ENCODE measurements at places on chromosomes 6 and 20.

DNA sequence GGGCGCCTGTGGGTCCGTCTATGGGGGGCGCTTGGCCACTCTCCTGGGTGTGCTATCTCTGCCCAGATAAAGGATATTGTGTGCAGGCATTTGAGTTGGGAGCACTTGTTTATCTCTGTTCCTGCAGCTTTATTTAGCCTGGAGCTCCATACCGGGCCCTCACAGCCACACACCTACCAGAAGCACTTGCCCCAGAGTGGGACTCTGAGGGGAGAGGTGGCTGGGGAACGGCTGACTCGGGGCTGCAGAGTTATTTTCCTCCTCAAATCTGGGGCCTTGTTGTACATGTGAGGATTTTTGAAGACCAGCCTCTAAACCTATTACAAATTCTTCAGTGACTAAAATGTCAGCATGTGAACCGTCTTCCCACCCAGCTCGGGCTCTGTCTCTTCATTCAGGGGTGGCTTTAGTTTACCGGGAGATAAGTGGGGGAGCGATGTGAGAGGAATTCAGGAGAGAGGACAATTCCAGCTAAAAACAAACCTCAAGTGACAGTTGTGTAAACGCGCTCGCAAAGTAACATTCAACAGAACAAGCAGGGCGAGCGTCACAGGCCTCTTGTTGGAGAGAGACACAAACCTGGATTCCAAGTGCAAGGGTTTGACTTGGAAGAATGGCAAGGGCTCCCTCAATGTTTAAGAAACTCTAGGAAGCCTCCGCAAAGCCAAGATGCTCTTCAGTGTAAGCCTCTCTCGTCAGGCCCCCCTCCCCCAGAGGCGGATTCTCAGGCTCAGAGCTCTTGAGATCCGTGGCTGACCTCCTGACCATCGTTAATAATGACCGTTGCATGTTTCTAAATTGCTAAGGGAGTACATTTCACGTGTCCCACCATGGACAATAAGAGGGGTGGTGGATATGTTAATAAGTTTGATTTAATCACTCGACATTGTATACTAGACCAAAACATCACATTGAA, 548.9 kb downstream of the QKI start:
- DNase-seq = no peak

DNA sequence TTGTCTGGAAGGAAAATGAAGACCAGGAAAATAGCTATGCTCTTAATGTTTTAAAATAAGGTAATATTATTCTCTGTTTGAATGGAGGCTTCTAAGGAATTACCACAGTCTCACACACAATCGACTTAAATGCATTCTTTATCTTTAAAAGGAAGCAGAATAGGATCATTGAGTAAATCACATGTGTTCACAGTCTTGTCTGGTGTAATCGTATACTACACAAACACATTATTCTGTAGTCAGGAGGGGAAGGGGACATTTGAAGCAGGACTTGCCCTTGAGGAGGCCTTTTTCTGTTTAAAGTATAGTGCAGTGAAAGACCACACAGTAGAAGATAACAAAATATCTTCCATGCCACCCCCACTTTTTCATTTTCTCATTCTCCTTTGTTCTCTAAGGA, 20.6 kb upstream of the REV3L start:
- DNase-seq = no peak

DNA sequence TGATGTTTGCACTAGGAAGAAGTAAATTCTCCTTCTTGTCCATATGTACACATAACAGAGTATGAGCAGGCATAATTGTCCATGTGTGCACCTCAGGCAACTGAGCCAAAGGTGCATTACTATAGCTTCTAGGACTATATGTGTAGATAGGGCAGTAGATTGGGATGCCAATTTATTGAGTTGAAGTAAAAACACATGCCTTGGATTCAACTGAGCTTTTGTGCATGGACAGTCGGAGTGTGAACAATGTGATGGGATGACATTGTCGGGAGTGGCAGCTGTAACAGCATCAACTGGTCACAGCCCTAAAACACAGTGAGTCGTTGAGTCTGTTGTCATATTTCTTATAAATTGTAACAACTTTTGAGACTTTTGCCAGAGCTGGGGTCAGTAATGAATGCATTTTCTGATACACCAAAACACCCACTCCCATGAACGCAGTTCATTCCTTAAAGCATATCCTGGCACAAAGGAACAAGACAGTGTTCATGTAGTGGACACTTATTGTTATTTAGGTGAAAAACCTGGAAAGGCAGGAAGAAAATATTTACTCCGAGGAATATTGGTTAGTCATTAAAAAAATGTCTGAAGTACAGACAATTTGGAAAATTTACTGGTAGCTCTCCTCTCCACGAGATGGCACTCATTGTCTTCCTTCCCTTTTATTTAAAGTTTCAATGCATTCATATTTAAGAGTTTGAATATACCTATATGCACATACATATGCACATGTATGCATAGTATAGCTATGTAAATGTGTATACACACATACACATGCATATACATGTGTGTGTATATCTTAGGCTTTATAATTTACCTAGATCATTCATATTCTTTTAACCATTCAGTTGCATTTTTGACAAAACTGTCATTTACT, 302.0 kb upstream of the STXBP5 start:
- no peak for DNase-seq

DNA sequence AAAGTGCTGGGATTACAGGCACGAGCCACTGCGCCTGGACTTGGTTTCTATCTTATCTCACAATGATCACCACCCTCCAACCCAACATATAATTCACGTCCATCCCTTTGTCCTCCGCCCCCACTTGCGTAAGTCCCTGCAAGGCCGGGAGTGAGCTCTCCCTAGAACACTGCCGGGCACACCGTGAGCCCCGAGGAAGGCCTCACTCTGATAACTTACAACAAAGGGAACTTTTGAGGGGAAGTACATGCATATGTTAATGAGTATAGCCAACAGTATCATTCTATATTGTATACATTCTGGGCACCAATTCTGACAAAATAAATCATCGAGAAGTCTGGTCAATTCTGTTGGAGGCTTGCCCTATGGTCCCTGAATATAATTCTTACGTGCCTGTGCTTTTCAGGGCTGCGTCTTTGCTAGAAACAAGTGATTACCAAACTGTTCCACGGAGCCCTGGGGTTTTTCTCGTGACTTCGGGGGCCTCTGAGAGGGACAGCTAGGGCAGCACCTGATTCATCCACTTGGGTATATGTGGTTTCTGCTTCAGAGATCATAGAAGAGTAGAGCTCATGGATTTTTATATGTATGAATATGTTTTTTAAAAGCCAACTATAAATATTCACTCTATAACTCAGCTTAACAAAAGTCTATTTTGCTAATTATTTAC, 469.8 kb upstream of the AGPAT4 start:
- no peak for DNase-seq

- DNase-seq = no peak
These were observed 6.3 kb upstream of the RGL2 start for GRCh38 chr6:33305052-33305451.

- no peak for DNase-seq
These were observed 745.4 kb upstream of the ADGRB3 start for GRCh38 chr6:67889682-67889995.

DNA sequence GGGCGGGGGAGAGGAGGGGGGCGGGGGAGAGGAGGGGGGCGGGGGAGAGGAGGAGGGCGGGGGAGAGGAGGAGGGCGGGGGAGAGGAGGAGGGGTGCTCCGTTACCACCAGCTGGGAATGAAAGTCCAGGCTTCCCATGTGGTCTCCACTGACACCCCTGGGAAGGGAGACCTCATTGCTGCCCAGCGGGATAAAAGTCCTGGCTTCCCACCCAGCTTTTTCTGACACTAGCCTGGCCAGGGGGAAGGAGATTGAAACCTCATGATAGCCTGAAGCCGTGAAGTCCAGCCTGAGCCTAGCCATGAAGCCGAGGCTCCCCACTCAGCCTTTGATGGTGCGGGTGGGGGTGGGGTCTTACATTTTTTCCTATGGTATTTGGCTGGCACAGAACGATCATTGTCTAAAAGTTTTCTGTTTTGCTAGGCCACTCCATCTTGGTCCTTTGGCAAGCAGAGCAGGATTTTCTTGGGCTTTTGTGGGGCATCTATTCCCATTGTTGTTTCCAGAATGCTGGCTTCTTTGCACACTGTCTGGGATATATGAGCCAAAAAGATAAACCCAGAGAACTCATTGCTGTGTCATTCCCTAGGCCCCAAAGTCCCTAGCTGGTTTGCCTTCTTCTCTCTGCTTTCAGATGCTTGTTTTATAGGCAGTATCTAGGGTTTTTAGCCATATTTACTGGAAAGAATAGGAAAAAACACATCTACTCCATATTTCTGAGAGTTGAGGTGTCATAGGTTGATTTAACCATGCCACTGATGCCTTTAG, 67.9 kb upstream of the RNF24 start:
- DNase-seq = no peak

- DNase-seq = no peak
These were observed 79.2 kb downstream of the EPM2A start for GRCh38 chr6:145656128-145656527.

DNA sequence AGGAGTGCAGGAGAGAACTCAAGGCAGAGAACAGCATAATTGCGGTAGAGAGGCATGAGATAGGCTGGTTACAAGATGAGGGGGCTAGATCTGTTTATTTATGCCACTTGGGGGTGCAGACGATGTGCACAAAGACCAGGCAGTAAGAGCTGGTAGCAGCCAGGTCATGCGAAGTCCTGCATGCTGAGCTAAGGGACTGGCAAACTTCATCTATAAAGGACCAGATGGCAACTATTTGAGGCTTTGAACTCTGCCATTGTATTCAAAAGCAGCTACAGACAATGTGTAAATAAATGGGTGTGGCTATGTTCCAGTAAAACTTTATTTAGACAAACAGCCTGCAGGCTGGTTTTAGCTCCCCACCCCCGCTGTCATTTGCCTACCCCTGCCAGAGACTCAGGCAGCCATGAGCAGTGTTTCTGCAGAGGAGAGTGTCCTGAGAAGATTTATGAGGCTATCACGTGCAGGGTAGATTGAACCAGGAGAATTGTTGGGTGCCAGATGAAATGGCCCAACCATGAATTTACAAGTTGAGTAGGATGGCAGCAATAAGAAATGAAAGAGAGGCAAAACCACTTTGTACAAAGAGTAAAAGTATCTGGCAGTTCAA, 253.4 kb upstream of the MOCS1 start:
- DNase-seq = no peak

DNA sequence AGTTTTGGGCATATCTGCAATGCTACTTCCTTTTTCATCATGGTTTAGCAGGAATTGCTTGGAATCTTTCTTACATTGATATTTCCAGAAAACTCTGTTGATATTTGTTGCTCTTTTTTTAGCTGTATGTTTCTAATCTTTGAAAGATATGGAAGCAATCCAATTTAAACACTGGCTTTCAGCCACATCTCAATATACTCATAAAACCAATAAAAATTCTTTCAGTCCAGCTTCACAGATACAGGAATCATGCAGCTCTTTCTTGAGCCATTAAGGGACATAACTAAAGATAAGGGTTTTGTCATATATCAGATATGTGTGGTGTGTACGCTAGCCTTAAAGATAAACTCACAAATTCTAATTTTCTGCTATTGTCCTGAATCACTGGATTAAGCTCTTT, 47.4 kb downstream of the PKIB start:
- no peak for DNase-seq

GRCh38 chr20:658731-659291, 5.8 kb upstream of the SRXN1 start:
- no peak for DNase-seq

DNA sequence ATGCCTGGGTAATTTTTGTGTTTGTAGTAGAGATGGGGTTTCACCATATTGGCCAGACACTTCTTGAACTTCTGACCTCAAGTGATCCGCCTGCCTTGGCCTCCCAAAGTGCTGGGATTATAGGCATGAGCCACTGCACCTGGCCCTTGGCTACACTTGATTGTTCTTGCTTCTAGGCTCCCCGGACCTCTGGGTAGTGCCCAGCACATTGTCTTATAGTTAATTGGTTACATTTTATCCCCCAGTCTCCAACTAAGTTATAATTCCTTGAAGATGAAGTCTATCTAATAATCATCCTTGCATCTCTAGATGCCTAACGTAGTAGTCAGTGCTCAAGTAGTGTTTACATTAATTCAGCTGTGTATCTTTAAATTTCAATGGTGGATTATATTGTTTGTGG, 11.8 kb downstream of the SMPDL3A start:
- DNase-seq = no peak

DNA sequence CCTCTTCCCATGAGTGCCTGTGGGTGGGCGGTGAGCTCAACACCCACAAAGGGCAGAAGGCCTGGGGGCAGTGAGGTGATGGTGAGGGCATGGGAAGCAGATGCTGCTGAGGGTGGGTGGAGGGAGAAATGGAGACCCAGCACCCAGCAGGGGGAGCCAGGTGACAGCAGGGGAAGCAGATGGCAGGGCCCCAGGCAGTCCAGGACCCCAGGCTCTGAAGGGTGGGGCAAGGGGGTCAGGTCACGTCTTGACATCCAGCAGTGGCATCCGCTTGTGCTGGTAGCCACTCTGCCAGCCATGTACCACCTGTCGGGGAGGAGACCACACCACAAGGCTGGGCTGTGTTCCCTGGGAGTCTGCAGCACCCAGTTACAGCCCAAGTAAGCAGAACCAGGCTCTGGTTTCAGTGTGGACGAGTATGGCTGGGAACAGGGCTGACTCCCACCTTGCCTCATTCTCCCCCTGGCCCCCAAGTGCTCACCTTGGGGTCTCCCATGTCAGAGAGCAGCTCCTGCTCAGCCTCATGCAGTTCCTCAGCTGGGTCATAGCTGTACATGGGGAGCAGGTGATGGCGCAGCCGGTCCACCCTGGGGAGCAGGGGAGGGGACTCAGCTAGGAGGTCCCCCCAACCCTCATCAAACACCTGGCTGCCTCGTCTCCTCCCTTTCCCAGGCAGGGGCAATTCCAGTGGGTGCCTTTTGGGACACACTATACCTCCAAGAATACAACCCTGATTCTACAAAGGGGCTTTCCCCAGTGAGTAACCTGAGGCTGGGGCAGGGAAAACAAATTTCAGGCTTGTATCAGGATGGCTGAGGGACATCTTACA, 2.0 kb downstream of the SMIM29 start:
- DNase-seq = peak; percentile 49

- no peak for DNase-seq
These were observed 444.2 kb downstream of the CDH26 start for GRCh38 chr20:60402189-60403058.

DNA sequence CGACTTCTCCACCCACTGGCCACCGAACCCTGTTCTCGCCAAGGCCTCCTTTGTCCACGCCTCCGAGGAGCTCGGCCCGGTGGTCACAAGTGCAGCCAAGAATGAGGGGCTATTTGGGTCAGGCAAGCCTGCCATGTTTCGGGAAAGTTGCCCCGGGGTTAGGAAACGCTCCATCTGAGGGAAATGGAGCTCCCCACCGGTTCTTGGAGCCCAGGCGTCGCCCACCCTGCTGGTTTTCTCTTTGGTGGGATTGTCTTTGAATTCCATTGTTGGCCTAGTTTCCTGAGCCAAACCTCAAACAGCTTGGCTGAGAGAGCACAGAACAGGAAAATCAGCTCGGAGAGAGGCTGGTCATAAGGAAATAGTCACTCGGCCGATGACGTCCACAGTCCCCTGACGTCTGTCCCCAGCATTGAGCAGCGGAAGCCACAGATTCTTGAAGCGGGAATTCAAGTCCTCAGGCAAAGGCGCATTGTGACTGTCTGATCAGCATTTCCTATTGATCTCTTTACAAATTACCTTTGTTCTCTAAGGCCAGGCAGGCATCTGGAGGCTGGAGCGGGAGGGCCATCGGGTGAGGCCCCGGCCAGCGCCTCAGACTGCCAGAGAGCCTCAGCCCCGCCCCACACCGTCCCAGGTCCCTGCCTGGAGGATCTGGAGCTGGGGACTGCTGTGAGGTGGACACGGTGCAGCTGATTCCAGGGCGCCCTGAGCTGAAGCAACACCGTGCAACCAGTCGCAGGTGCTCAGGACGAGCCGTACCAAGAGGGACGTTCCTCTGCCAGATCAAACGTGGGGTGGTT, 138.6 kb downstream of the DLL1 start:
- peak; percentile 59 for DNase-seq

- no peak for DNase-seq
These were observed 411.7 kb downstream of the C6orf118 start for GRCh38 chr6:164897523-164898235.
